ENCODE measurements at places on chromosomes 16 and 17. TPM values are rescaled to one million over a fixed set of nuclear protein-coding genes. Genes with fewer than 3 reads are reported as not detected.

The CD79B gene
- 2.1 TPM for total RNA-seq

The RMI2 gene
- total RNA-seq, result 0.96 TPM

The C16orf89 gene
- total RNA-seq, result 4.0 TPM

The CTRB1 gene
- total RNA-seq, result not detected

The RAB11FIP4 gene
- 1.5 TPM for total RNA-seq

The SLC38A8 gene
- total RNA-seq, result not detected

DNA sequence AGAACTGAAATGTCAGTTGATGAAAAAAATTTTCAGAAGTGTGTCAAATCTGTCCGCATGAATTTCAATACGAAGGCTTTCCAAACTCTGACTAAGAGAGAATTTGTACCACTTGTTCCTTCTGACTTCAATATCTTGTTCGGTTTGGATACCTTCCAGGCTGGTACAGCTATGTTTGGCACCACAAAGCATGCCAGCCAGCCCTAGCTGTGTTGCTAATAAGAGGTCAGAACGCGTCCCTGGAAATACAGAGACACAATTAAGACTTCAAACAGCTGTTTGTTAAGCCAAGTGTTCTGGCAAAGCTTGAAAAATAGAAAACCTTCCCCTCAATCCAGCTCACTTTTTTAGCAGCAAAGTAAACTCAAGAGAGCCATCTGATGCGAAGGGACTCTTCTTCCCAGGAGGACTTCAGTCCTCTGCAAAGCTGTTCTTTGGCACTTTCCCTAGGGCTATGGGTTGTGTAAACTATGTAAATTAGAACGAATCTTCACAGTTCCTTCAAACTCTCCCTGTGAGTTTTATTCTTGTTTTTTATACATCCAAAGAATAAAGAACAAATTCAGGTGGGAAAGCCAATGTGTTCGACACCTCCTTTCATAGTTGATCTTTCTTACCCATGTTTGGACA lies 35.1 kb downstream of the GRB2 start:
- DNase-seq, result peak; percentile 69

DNA sequence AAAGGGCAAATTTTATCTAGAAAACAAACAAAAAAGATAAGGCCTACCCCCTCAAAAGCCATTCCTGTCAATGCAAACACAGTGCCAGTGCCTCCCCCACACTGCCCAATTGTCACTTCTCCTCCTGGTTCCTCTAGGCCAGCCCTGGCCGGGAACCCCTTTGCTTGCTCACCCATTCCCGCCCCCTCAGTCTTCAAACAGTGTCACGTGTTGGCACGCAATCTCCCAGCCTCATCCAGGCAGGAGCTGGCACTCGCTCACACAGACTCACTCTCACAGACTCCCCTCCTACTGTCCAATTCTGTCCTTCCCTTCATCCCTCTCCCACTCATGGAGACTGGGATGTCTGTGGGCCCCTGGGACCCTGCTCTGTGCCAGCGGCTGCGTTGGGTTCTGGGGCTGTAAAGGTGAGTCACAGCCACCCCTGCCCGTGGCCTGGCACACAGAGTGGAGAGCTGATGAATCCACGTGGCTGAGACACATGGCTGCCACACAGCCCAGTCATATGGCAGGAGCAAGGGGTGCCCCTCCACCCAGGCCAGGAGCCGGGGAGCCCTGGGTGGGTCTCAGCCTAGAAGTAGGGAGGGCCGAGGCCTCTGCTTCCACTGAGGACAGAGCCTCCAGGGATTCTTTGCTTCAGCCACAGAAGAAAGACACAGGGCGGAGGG lies 54.8 kb downstream of the VAC14 start:
- peak; percentile 87 for DNase-seq

- DNase-seq, result no peak
Measured at GRCh38 chr17:72962106-72962505, 130.4 kb downstream of the SLC39A11 start.

GRCh38 chr16:55398762-55399161 lies 74.8 kb downstream of the IRX6 start:
- no peak for DNase-seq

DNA sequence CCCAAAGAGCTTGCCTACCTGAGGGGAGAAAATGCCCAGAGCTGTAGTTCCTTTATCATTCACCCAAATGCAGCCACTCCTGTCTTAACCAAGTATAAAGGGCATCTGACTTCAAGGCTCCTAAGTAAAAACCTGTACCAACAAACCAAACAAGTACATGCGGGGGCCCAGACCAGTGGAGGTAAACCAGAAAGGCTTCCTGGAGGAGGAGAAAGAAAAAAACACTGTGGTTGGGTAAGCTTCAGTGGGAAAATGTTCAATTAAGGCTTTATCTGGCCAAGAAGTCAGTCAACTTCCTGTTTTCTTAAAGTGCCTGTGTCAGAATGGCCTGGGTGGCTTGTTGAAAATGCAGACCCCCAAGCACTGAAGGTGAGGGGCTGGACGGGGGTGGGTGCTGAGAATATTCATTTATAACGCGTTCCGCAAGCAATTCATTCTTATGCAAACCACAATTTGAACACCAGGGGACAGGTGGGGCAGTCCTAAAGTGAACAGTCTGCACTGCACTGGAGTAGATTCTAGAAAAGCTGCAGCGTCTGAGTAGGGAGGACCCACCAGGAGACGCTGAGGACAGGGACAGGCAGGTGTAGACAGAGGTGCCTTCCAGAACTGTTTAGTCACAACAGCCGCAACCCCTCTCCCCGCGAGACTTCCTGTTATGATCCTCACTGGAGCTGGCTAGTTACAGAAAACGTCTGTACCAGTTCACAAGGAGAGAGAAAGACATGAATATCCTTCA lies 467.1 kb downstream of the SOX9 start:
- DNase-seq, result no peak

DNA sequence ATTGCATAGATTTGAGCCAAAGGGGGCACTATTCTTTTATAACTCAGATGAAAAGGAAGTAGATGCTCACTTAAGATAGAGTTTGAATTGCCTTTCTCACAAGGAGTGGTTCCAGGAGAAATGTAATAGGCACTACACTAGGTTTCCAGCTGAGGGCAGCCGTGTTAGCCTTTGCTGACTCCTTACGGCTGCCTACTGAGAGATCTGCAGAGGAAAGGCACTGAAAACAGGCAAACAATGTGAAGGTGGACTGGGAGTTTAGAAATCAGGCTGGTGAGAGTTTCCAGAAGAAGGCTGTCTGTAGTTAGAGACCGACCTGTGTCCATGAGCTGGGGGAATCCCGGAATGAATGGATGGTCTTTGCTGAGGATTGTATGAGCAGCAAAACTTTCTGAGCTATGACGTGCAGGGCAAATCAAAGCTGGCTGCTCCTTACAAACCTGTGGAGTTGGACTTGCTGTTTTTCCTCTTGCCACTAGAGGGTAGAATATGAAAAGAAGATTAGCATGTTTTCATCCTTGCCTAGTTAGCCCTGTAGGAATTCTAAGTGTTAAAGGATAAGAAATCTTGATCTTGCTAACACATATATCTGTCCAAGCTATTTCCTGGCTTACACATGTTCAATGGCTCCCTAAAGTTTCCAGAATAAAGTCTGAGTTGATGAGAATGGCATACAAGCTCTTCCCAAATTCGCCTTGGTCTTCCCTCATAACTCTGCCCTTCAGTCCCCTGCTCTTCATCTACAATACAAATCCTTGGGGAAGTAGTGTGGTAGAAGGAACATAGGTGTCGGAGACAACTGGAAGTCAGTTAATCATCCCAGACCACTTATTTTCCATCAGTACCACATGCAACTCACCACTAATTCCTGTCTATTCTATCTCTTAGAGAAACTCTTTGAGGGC lies 20.1 kb upstream of the TAOK1 start:
- DNase-seq, result peak; percentile 72

DNA sequence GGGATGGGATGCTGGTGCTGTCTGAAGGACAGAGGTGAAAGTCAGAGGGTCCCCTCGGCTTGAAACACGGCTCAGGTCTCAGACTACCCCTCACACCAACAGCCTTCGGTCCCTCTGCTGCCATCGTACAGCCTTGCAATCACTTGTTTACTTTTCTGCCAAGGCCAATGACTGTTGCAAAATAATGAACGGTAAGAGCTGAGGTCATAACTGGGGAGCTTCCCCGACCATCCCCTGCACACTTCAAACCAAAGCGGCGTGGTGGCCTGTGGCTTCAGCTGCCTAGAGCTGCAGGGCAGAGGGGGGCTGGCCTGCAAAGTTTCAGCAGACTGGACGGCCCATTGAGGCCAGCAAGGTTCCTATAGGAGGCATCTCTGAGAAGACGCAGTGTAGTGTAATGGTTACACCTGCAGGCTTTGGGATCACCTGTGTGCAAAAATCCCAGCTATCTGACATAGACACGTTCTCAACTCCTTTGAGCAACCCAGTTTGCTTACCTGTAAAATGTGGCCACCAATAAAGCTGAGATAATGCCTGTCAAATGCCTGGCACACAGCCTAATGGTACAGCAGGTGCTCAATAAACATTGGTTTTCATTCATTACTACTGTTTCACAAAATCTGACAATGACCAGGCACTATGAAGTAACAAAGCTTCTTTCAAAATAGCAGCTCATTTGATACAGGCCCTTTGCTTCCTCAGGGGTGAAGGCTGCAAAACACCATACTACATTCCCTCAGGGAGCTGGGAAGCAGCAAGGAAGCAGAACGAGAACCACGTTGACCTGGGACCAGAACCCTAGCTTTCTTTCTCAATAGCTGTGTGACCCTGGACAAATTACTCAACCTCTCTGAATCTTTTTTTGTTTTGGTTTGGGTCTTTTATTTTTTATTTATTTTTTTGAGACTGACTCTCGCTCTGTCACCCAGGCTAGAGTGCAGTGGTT lies 5.0 kb downstream of the PAM16 start:
- peak; percentile 62 for DNase-seq

GRCh38 chr16:89931305-89931896 lies 8.3 kb downstream of the TUBB3 start:
- DNase-seq, result no peak

GRCh38 chr17:58702045-58702476 lies 9.7 kb downstream of the RAD51C start:
- no peak for DNase-seq

DNA sequence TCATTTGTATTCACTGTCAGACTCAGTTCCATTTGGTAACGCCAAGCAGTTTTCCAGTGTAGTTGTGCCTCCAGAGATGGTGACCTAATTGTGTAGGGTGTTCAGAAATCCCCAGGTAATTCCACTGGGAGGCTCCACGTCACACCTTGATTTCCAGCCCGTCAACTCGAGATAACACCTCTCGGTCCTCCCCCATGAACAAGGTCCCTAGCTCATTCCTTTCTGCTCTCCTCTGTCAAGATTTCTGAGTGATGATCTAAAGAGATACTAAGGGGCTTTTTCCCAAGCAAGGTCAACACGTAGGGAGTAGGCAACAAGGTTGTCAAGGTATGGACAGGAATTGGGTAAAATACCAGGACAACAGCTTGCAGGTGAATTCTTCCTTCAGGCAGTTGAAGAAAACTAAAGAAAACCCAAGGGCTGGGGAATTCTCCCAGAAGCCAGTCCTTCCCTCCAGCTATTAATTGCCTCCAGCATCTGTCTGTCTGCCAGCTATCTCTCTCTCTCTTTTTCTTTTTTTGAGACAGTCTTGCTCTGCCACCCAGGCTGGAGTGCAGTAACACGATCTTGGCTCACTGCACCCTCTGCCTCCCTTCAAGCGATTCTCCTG lies 31.4 kb downstream of the GPRC5B start:
- no peak for DNase-seq

- no peak for DNase-seq
Measured at GRCh38 chr17:27475070-27475673, 18.9 kb downstream of the KSR1 start.
